ENCODE measurements at places on chromosomes 12 and 14.

GRCh38 chr12:89083491-89083890 lies 268.8 kb downstream of the DUSP6 start:
- no peak for DNase-seq

DNA sequence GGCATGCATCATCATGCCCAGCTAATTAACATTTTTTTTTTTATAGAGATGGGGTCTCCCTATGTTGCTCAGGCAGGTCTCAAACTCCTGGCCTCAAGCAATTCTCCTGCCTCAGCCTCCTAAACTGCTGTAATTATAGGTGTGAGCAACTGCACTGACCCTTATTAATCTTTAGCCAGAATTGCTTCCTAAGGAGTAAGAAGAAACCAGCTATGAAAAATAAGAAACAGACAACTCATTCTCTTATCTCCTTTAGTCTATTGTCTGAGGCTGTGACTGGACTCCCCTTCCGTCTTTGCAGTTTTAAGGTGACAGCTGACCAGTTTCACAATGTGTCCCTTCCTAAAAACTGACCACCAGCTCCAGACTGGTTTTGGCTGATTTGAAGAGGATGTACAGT lies 52.4 kb downstream of the EMP1 start:
- no peak for DNase-seq

DNA sequence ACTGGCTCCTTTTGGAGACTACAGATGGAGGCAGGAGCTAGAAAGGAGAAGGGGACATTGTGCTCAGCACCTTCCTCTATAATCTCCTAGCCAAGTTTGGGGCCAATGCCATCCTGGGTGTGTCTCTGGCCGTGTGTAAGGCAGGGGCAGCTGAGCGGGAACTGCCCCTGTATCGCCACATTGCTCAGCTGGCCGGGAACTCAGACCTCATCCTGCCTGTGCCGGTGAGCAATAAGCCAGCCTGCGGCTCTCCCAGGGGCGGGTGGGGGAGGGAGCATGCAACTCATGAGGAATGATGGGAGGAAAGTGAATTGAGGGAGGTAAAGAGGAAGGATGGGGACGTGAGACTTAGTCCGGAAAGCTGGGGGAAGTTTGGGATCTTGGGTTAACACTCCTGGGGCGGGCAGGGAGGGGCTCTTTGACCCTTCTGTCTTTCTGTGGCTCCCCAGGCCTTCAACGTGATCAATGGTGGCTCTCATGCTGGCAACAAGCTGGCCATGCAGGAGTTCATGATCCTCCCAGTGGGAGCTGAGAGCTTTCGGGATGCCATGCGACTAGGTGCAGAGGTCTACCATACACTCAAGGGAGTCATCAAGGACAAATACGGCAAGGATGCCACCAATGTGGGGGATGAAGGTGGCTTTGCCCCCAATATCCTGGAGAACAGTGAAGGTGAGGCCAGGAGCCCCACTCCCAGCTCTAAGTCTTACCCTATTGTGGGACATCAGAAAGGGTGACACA lies 3.3 kb downstream of the ENO2 start:
- no peak for DNase-seq

DNA sequence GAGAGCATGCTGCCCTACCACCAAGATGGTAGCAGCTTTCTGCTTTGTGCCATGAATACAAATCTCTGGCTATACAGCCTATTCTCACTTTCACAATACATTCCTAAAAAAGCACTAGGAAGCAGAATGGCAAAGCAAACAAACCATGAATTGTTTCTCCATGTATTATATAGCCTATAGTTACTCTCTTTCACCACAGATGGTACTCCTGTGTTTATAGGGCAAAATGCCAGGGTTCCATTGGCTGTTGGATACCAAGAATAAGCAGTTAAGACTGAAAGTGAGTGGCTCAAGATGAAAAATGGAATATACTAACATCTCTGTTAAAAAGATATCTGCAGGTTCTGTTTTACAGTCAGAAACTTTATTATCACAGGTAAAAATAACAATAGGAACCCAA lies 11.1 kb downstream of the ARF3 start:
- no peak for DNase-seq

- DNase-seq, result no peak
Observed at GRCh38 chr12:29024117-29024516, 125.0 kb upstream of the FAR2 start.

- no peak for DNase-seq
Observed at GRCh38 chr14:92600318-92601053, 86.9 kb downstream of the RIN3 start.

- peak; percentile 37 for DNase-seq
Observed at GRCh38 chr12:54360717-54361456, 3.4 kb downstream of the GPR84 start.

- DNase-seq, result no peak
Observed at GRCh38 chr12:24754690-24755638, 193.9 kb downstream of the BCAT1 start.

- DNase-seq, result no peak
Observed at GRCh38 chr12:113073586-113073985, 17.1 kb downstream of the DTX1 start.

- no peak for DNase-seq
Observed at GRCh38 chr12:107650977-107651376, 34.6 kb upstream of the PWP1 start.
